SW480 (cell line): ENCODE measurements at places on chromosomes 7 and 10.

DNA sequence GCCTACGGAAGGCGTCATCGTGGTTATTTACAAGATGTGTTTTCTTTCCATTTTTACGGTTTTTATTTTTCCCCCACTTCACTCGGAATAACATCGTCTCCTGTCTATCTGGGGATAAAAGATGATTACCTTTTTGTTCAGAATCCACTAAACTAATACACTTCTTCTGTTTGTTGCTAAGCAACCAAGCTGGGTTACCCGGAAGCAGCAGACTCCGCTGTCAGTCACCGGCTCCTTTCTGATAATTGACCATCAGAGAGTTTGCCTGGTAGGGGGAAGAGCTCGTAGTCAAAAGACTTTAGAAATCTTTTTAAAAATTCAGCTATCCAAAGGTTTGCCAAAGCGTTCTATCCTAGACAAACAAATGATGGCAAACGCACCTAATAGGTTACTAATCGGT lies 75.0 kb upstream of the SFMBT2 start:
- no peak for DNase-seq

GRCh38 chr7:43590862-43591557 lies 8.1 kb downstream of the STK17A start:
- DNase-seq: no peak

- DNase-seq: no peak
Observed at GRCh38 chr10:115063701-115064658, 29.2 kb upstream of the ATRNL1 start.

GRCh38 chr7:93205046-93205445 lies 21.2 kb downstream of the HEPACAM2 start:
- no peak for DNase-seq

GRCh38 chr7:39676346-39676745 lies 53.0 kb downstream of the RALA start:
- no peak for DNase-seq

DNA sequence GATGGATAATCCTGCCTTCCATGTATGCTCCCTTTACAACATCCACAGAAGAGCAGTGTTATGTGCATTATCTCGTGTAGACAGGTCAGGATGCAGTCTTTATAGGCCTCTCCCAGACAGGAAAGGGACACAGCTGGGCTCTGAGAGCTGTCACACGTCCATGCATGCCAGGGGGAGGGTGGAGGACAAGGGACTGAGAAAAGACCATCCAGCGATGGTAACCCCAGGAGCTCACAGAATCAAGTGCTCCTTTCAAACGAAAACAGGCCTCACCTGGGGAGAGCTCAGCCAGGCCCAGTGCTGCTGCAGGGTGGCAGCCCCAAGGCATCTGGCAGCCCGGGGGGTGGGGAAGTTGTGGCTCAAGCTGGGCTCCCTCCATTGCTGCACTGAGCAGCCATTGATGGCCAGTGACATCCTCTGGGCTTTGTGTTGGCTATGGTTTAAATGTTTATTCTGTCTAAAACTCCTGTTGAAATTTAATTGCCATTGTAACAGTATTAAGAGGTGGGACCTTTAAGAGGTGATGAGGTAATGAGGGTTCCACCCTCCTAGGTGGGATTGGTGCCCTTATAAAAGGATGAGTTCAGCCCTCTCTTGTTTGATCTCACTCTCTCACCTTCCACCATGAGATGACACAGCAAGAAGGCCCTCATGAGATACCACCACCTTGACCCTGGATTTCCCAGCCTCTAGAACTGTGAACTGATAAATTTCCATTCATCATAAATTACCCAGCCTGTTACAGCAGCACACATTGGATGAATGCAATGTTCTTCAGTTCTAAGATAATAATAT lies 15.7 kb downstream of the JCAD start:
- no peak for DNase-seq
